ENCODE measurements at places on chromosomes 3 and 15.

DNA sequence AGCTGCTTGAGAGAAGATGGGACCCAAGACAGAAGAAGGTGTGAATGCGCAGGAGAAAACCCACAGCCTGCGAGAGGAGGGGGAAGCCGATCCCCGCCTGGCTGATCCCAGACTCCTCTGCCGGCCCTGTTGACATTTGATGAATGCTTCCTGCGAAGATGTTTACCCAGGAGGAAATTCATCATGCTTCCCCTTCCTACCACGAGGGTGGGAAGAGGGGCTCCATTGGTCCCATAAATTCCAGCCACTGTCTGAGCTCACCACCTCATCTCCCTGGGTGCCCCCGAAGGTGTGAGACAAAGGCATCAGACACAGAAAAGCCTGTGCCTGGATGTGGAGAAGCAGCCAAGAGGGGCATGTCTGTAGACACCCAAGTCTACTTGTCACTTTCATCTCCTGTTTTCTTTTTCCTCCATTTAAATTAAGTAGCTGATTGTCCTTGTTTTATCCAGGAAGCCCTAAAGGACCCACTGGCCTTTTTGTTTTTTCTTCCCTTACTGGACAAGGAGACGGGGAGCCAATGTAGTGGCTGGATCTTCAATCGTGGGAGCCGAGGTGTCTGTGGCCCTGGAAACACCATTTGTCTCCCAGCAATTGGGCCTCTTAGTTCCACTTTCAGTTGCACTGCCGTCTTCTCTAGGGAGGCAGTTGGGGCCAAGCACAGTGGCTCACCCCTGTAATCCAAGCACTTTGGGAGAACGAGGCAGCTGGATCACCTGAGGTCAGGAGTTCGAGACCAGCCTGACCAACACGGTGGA is 95.3 kb upstream of the HES1 start:
- no peak for DNase-seq

DNA sequence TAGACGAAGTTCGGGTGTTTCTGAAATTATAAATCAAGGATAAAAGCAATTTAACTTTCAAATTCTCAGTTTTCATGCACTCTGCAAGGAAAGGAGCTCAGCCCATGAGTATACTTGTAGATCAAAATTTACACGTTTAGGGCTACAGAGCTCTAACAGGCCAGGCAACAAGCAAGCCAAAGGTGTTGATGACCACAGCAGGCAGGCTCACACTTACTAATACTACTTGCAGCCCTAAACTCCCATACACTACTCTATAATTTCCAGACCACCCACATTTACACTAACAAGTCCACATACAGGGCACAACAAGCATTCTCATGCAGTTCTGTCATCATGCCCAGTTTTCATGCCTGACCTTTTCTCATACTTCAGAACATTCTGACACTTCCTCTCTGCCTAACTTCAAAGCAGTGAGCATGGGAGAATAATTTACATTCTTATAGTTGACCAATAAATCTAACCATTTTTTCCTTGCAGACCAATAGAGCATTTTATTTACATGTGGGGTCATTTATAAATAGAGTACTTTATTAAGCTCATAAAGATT is 124.7 kb upstream of the FRMD4B start:
- DNase-seq = no peak

GRCh38 chr15:49669288-49669687 is 48.4 kb downstream of the DTWD1 start:
- no peak for DNase-seq

- DNase-seq = no peak
Observed at GRCh38 chr15:63367390-63367789, 14.3 kb downstream of the CA12 start.

GRCh38 chr3:138547342-138547975 is 46.6 kb downstream of the CEP70 start:
- DNase-seq = no peak

DNA sequence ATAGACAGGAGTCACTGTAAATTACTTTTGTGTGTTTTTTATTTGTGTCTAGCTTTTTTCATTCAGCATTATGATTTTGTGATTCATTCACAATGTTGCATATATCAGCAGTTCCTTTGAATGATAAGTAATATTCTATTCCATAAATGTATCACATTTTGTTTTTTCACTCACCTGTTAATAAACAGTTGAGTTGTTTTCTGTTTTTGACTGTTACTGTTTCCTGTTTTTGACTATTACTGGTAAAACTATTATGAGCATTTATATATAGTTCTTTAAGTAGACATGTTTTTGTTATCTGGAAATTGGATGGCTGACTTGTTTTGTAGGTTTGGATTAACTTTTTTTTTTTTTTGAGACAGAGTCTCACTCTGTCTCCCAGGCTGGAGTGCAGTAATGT is 138.4 kb downstream of the RSRC1 start:
- DNase-seq = no peak

DNA sequence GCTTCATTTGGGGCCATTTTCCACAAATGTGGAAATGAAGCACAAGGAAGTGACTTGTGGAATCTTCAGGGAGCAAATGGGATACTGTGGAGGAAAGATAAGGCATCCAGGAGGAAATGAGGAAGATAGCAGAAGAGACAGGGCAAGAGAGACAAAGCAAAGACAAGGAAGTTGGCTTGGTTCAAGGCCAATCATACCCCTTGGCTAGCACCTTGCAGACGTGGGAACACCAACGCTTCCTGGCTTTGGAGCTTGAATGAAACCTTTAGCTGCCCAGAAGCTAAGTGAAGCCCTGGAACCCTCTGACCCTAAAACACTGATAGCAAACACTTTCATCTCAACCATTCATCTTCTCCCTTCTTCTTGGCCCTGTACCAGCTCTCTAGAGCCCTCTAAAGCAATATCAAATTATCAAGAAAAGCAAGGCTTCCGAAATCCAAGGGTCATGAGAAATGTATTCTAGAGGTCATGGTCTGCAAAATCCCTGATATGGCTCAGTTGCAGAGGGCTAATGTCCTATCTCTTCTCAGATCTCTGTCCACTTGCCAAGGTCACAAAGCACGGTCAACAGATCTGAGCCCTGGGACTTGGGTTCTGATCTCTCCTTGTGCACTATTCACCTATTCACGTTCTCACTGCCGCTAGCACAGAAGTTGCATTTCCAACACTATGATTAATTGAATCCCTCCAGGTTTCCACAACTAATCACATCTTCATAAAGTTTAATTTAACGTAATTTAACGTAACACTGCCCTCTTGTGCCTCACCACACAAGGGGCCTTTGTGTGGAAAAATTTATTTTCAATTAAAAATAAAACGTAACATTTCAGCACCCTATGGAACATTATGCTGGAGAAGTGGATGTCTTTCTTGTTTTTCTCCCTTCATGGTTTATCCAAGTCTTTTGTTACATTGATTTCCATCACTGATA is 557.6 kb upstream of the ADAMTS9 start:
- DNase-seq = no peak

GRCh38 chr3:20849975-20850374 is 664.0 kb upstream of the SGO1 start:
- no peak for DNase-seq

DNA sequence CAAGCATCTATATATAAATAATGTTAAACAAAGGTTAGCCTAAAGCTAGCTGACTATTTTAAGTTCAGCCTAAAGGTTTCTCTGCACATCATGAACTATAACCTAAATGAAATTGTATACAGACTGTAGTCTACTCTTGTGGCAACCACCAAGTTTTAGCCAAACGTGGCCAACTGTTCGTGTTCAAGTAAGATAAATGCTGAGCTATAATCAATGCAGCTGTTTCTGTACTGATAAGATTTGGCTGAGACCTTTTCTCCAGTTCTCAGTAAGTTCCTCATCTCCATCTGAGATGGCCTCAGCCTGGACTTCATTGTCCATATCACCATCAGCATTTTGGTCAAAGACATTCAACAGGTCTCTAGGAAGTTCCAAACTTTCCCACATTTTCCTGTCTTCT is 43.7 kb upstream of the IGSF10 start:
- no peak for DNase-seq

DNA sequence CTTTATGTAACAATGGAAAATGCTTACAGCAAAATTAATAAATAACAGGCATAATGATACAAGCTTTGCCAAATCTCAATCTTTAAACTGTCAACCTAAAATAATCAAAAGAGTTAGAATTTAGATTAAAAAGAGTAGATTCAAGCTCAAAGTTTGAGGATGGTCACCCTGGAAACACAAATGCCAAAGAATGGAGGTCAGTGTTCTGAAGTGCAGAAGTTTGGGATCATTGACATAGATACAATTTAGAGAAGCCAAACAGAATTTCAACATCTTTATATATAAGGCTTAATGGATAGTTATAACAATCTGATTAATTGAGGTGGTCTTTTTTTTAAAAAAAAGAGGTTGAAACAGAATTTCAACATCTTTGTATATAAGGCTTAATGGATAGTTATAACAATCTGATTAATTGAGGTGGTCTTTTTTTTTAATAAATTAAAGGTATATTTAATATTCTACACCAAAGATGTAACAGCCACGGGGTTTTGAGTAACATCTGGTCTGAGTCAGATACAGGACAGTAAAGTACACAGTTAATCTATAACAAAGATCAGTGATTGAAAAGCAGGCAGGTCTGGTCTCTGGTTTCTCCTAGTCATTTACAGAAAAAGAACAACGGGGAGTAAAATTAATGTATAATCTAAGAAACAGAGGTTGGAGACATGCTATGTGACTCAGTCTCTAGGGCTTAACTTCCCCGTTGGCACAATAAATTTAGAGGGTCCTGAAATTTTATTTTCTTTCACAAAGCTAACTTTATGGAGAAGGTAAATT is 490.7 kb downstream of the GBE1 start:
- no peak for DNase-seq

DNA sequence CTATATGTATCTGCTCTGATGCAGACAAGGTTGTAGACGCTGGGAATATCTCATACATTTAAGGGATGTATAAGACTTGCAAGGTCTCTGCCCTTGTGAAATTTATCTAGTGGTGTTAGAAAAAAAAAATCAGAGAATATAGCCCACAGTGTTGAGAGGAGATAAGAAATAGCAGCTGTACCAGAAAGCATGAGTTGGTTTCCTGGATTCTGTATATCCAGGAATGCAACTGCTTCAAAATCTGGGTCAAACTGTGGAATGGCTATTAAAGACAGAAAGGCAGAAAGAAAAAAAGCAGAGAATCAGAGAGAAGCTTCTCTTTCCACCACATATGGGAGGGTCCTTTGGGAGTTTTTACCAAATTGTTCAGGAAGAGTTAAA is 1.5 kb upstream of the TMEM212 start:
- DNase-seq = no peak

- no peak for DNase-seq
Observed at GRCh38 chr15:73389971-73390544, 21.3 kb upstream of the HCN4 start.

GRCh38 chr3:112925560-112925959 is 49.3 kb downstream of the CD200R1 start:
- DNase-seq = no peak

DNA sequence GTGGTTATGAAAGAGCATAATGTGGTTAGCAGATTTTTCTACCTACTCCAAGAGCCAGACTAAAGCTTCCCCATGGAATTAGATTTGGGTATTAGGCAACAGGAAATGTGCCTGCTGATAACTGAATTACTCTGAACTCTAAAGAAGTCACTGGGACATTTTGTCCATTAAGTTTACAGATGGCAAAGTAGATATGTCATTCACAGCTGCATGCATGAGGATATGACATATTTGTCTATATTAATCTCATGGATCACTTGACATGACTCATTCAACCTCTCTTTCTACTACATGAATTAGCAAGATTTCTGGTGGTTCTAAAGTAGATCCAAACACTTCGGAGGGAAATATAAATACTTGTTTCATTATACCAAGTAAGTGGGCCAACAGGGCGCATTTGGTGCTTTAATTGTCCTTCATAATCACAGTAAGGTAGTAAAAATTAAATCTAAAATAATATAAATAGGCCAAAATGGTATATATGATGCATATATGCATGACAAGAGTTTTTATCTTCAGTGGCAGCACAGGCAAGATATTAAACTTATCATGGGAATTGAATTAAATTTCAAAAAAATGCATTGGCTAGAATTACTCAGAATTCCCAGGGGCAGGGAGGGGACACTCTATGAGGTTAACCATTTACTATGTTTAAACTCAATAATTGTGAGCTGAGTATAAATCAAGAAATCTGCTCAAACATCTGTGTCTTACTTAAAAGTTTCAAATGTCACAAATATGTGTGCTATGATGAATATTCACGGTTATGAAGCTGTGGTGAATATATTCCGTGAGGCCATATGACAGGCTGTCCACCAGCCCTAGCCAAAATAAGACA is 365.3 kb upstream of the KCNMB2 start:
- DNase-seq = no peak

GRCh38 chr3:131236421-131236820 is 145.2 kb upstream of the NUDT16 start:
- no peak for DNase-seq

GRCh38 chr3:141368062-141368924 is at the start of gene ZBTB38:
TSS of gene ZBTB38 (plus strand) at chr3:141368504. CDS start at chr3:141442389, 73,885 bp downstream.
- DNase-seq = no peak

DNA sequence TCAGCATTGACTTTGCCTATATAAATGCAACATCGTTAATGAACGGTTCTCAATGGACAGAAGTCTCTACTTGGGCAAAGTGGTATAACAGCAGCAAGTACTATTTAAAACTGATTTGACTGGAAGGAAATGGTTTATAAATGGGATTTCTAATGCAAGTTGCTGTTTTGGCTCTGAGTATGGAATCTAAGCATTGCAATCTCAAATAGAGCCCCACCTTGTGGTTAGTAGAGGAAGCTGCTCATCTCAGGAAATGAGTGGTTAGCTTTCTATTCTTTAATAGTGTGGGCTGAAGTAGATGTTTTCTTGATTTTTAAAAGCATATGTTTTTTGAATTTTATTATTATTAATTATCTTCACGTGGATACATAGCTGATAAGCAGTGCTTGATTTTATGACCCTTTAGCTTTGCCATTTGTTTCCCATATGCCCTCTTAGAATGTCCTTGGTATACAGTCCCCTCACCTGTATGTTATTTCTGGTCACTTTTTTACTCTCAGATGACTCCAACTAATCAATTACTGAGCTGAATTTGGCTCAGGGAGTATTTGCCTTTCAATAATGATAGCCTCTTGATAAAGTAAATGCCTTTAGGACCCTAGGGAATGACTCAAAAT is 67.1 kb downstream of the OXSM start:
- peak; percentile 15 for DNase-seq

- DNase-seq = peak; percentile 86
Observed at GRCh38 chr15:91706322-91707032, 147.0 kb upstream of the SLCO3A1 start.
